Vagina (tissue), 2 donors: ENCODE measurements at places on chromosomes 7 and 10.

- no peak for DNase-seq
Observed at GRCh38 chr10:75088640-75089039, 22.8 kb upstream of the SAMD8 start.

DNA sequence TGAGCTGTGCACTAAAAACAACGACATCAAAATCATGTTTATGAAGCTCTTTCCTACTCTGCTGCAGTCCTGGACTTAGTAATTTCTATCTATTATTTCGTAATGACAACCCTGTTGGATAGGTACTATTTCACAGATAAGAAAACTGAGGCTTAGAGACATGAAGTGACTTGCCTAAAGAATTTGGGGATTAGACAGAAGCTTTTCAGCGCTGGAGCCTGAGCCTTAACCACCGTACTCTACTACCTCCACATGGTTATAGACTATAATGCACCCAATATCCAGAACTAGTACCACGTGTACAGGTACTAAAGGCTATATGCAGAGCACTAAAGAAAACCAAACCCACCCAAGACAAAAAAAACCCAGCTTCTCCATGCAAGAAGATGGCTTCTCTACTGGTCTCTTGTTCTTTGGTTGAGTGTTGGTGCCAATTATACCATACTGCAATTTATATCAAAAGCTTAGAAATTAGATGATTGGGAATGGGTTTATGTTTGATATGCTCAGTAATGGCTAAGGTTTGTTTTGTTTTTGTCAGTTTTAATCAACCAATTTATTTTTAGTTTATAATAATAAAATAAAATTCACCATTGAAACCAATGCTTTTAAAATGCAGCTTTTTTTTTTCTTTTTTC is 6.5 kb upstream of the SNX10 start:
- DNase-seq = no peak

DNA sequence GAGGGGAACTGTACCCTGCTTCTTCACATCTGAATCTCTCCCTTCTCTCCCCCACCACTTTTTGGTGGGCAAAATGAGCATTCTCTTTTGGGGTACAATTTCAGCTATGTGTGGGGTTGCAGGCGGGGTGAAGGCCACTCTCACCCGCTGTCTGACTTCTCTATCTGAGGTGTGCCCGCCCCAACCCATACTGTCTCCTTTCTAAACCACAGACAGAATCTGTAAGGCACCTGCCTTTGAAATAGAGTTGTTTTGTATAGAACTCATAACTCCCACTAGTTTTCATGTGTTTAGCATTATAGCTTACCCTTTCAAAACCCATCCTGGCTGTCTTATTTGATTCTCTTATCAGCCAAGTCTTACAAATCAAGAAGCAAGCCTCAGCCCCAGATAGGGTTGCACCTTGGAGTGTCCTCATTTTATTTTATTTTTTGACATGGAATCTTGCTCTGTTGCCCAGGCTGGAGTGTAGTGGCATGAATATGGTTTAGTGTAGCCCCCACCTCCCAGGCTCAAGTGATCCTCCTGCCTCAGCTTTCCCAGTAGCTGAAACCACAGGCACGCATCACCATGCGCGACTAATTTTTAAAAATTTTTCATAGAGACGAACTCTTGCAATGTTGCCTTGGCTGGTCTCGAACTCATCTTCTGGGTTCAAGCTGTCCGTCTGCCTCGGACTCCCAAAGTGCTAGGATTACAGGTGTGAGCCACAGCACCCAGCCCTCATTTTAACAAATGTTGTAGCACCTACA is 11.9 kb downstream of the TSPAN14 start:
- DNase-seq = no peak

GRCh38 chr7:158416283-158416933 is 171.2 kb downstream of the PTPRN2 start:
- no peak for DNase-seq
